ENCODE measurements at places on chromosomes 2 and 18.
A peak's percentile ranks its signal among the peaks of the same experiment; 100 is the strongest.

GRCh38 chr18:63683152-63683551 is 19.6 kb upstream of the SERPINB11 start:
- peak; percentile 93 for DNase-seq

DNA sequence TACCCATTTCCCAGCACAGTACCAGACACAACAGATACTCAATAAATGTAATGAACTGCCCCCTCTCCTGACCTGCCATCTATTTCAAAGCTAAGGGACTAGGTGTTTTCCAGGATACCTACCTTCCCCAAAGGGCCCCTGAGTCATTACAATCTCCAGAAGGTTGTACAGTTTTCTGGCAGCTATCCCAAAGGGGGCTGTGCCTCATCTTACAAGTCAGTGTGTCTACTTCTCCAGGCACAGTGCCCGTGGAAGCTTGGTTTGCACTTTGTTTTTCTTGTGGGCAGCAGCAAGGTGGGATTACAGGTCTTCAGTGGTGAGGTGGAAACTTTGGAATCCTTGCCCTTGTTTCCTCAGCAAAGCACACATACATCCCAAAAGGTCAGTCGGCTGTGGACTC is 62.8 kb upstream of the CYP26B1 start:
- no peak for DNase-seq

DNA sequence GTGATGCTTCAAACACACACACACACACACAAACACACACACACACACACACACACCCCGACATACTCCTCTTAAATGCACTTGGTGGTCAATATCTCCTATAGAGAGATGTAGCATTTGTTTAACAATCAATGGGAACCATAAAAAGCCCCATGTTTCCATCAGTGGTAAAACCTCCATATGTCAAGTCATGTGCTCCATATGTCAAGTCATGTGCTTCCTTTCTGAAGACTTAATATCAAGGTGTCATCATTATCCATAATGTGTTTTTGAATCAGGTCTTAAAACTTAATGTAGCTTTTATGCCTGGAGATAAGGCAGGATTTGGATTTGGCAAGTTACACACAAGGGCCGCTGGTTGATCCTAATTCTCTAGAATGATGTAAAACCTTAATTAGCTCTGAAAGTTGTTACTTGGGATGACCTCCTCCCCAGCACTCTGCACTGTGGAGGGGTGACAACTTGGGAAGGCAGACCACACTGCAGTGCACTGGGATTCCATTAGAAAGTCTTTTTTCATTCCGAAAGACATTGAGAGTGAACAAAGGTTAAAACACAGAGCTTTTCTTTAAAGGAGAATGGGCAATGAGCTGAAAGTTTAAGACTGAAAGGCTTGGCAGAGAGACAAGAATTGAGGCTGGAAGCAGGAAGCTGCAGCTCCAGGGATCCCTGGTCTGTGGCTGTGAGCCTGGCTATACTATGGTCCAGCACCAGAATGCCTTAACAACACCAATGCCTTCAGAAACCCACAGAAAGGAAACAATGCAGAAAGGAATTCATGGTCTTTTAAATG is 26.4 kb downstream of the ALK start:
- DNase-seq, result no peak

GRCh38 chr2:190255676-190256075 is 64.0 kb downstream of the HIBCH start:
- no peak for DNase-seq

GRCh38 chr2:21052044-21052443 is 8.2 kb upstream of the APOB start:
- DNase-seq, result no peak

- DNase-seq, result no peak
Measured at GRCh38 chr2:47063538-47063930, 91.6 kb downstream of the STPG4 start.

- no peak for DNase-seq
Measured at GRCh38 chr2:140199312-140199711, 1419.1 kb upstream of the NXPH2 start.

GRCh38 chr2:18065249-18065648 is 186.8 kb downstream of the KCNS3 start:
- DNase-seq, result no peak

- no peak for DNase-seq
Measured at GRCh38 chr2:222715742-222716141, 44.3 kb downstream of the MOGAT1 start.

GRCh38 chr2:162478721-162479129 is 134.8 kb downstream of the GCA start:
- no peak for DNase-seq

- DNase-seq, result no peak
Measured at GRCh38 chr18:26723981-26724380, 141.5 kb downstream of the AQP4 start.

DNA sequence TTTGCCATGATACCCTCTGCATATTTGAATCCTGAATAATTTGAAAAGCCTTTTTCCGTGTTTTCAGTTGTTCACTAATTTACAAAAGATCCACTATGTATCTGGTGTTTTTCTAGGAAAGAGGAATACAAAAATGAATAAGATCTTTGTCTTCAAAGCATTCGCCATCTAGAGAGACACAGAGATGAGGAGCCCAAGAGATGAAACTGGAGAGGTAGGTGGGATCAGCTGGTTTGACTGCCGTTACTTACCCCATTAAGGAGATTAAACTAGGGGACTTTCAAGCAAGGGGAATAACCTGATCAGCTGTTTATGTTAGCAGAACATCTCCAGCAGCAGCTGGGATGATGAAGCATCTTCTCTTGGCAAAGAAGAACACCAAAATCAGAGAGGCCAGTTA is 150.2 kb upstream of the SATB2 start:
- no peak for DNase-seq

GRCh38 chr2:185381631-185382030 is 357.0 kb upstream of the FSIP2 start:
- DNase-seq, result no peak

GRCh38 chr2:2181493-2181892 is 149.6 kb downstream of the MYT1L start:
- DNase-seq, result no peak

DNA sequence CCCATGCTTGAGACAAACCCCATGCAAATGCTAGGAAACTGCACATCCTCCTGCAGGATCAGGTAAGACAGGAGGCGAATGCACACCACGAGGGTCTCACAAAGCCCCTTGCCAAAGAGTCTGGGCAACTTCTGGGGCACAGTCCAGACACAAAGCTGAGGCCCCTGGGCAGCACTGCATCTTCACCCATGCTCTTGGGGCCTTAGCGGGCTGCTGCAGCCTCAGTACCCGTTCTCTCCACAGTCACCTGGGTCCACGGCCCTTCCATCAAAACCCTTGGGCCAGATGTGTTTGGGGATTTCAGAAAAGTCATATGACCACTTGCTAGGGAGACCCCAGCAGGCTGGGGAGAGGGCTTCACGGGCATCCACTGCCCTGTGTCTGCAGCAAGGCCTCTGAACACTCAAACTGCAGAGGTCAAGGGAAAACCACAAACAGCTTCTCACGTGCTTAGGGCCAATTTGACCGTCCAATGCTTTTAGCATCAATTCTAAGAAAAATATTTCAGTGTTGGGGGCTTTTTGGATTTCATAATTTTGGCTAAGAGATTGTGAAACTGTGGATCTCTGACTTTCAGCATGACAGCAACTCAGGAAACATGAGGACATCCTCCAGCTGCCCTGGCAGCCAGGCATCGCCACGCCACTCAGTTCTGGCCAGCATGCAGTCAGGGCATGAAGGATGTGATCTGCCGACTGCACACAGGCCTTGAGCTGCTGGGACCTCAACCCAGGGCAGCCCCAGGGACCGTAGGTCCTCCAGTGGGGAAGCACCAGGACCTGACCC is 20.0 kb downstream of the PASK start:
- DNase-seq, result no peak

- DNase-seq, result no peak
Measured at GRCh38 chr18:56888978-56889377, 237.8 kb downstream of the WDR7 start.

- peak; percentile 74 for DNase-seq
Measured at GRCh38 chr2:64975232-64975821, 13.9 kb upstream of the SLC1A4 start.

- peak; percentile 87 for DNase-seq
Measured at GRCh38 chr2:181354626-181355025, 102.6 kb upstream of the ITGA4 start.

DNA sequence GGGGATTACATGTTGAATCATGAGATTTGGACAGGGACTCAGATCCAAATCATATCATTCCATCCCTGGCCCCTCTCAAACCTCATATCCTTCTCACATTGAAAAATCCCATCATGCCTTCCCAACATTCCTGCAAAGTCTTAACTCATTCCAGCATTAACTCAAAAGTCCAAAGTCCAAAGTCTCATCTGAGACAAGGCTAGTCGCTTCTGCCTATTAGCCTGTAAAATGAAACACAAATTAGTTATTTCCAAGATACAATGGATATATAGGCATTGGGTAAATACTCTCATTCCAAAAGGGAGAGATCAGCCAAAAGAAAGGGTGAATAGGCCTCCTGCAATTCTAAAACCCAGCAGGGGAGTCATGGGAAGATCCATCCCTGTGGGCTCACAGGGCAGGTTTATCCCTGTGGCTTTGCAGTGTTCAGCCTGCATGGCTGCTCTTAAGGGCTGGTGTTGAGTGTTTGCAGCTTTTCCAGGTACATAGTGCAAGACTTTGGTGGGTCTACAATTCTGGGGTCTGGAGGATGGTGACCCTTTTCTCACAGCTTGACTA is 21.2 kb upstream of the SLC14A1 start:
- DNase-seq, result peak; percentile 36

GRCh38 chr2:234454433-234454832 is 42.4 kb downstream of the ARL4C start:
- DNase-seq, result no peak

DNA sequence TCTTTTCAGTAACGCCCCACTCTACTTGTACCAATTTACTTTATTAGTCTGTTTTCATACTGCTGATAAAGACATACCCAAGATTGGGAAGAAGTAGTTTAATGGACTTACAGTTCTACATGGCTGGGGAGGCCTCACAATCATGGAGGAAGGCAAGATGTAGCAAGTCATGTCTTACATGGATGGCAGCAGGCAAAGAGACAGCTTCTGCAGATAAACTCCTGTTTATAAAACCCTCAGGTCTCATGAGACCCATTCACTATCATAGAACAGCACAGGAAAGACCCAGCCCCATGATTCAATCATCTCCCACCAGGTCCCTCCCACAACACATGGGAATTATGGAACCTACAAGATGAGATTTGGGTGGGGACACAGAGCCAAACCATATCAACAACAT is 38.8 kb upstream of the OSBPL6 start:
- no peak for DNase-seq

GRCh38 chr18:36352384-36352783 is 54.9 kb downstream of the FHOD3 start:
- DNase-seq, result peak; percentile 92

GRCh38 chr2:174454566-174454965 is 32.3 kb downstream of the GPR155 start:
- no peak for DNase-seq

DNA sequence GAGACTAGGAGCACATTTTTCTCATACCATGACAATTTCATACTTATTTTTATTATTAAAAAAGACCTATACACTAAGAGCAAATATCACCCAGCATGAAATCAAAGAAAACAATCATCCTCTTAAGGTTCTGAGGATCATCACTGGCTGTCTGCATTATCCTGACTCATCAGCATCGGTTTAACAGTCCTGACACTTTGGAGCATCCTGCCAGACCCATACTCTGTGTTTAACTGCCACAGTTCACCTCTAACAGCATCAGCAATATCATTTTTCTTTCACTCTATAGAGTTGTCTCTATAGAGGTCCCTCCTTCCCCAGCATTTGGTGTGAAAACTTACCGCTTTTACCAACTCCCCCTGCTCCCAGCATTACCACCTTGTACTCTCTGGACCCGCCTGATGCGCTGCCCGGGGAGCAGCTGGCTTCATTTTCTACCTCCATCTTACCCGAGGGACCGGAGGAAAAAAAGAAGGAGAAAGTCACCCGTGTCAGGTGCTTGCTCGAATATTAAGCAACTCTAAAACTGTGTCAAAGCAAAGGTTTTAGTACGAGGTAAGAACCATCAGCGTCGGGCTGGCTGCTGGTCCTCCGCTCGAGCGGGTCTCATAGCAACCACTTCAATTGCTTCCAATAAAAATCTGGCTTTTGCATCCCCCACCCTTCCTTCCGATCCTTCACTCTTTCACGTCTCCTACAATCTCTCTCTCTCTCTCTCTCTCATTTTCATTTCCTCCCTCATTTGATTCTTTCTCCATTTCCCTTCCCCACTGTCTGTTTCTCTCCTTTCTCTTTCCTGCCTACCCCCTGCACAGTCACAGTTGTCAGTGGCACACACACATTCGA is at the start of gene RIT2:
TSS of gene RIT2 (minus strand) at position 610 of the 846 bp plus-strand sequence.
- DNase-seq, result no peak

- no peak for DNase-seq
Measured at GRCh38 chr2:18267501-18267900, 293.0 kb downstream of the RDH14 start.

- DNase-seq, result no peak
Measured at GRCh38 chr2:26583381-26583911, 57.7 kb downstream of the CIB4 start.

GRCh38 chr2:202036601-202037037 is 3.0 kb downstream of the FZD7 start:
- no peak for DNase-seq

DNA sequence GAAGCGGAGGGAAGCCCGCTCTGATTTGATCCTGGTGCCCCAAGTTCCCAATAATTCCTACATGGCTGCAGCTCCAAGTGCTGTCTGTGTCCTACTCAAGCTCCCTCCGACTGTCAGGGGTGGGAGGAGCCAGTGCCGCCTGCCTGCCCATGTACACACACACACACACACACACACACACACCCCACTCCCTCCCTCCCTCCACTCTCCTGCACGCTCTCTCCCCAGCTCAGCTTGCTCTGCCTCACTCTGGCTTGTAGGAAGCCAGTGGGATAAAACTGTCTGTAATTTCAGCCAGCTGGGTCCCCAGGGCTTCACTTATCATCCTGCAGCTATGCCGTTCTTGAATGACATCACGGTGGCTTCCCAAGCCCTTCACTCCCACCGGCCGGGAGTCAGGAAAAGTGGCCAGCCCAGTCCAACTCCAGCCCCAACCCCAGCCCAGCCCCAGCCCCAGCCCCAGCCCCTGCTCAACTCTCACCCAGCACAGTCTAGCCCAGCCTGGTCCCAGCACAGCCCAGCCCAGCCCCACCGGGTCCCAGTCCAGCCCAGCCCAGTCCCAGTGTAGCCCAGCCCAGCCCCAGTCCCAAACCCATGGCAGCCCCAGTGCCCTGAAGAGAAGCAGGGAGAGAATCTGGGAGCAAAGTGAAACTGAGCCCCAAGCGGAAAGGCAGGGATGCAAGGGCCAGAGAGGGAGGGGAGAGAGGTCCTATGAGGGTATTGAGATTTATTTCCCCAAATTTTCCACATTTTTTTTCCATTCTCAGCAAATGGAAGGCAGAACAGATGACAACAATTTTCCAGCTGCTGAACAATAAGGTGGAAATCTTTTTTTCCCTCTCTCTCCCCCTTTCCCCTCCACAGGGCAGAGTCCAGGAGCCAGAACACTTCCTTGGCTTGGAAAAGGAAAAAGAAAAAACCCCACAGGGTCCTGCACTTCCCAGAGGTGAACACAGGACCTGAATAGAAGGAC is 144.0 kb downstream of the TNS1 start:
- DNase-seq, result peak; percentile 99

GRCh38 chr2:226124548-226125011 is 675.0 kb downstream of the IRS1 start:
- peak; percentile 54 for DNase-seq
